Omental fat pad (tissue), 4 donors: ENCODE measurements at places on chromosomes 6 and 20. TPM values are rescaled to one million over a fixed set of nuclear protein-coding genes. Genes with fewer than 3 reads are reported as not detected.

MTFR2 gene
- 0.63 TPM for total RNA-seq

DNA sequence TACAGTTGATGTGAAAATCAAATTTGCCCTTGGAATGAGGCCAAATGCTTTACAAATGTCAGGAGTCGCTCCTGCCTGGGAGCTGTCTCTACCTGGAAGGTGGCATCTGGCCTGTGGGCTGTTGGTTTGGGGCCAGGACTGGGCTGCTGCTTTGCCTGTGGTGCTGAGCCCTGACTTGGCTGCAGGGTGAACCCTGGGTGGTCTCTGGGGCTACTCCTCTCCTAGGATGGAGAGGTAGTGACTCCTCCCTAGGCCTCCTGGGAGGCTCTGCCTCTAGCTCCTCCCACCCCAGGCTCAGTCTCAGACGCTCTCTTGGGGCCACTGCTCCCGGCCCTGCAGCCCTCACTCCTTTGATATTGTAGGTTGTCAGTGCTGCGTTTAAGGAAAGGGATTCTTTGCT, 47.5 kb downstream of the EFCAB8 start:
- DNase-seq: no peak

PRKN gene
- total RNA-seq: 8.4 TPM

- DNase-seq: no peak
Observed at GRCh38 chr6:101762851-101763250, 369.3 kb downstream of the GRIK2 start.

STX11 gene
- 156 TPM for total RNA-seq

- no peak for DNase-seq
Observed at GRCh38 chr20:4661191-4661590, 60.5 kb upstream of the PRND start.

DNA sequence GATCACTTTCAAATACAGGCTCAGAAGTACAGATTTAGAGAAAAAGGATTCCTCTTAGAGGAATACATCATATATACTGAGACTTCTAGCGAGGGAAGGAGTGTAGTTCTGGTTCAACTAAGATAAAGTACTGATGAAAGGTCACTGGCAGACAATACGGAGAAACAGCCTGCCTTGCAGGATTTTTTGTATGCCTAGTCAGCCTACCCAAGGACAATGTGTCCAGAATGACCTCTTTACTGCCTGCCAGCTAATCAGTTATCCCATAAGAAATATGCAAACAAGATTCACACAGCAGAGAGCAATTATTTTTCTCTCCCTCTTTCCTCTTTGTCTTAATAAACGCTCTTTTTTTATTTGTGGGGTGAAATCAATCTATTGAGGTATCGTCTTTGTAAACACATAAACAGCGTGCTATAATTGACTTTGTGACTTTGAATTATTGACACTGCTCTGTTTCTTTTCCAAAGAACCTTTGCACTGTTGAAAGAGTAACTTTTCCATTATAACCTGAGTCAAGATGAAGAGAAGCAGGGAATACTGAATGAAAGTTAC, 1.4 kb upstream of the TSPYL4 start:
- no peak for DNase-seq

- DNase-seq: no peak
Observed at GRCh38 chr20:58457083-58457695, 58.0 kb downstream of the APCDD1L start.

IL17A gene
- not detected for total RNA-seq

- no peak for DNase-seq
Observed at GRCh38 chr6:143675946-143676345, 1.8 kb upstream of the PHACTR2 start.

DNA sequence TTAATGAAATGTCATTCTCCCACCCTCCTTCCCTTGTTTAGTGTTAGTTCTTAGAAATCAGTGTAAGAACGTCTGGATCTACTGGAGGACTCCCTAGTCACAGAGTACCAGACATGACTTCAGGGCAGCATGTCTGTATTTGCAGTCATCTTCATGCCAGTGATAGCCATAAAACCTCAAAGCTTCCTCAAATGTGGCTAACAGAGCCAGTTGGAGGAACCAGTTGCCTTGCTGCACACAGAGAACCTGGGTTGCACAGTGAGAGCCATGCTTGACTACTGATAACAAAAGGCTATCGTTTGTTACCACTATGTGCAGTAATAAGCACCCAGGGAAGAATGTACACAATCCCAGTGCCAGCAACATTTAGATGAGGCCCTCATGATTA, 20.1 kb downstream of the NT5E start:
- no peak for DNase-seq

DNA sequence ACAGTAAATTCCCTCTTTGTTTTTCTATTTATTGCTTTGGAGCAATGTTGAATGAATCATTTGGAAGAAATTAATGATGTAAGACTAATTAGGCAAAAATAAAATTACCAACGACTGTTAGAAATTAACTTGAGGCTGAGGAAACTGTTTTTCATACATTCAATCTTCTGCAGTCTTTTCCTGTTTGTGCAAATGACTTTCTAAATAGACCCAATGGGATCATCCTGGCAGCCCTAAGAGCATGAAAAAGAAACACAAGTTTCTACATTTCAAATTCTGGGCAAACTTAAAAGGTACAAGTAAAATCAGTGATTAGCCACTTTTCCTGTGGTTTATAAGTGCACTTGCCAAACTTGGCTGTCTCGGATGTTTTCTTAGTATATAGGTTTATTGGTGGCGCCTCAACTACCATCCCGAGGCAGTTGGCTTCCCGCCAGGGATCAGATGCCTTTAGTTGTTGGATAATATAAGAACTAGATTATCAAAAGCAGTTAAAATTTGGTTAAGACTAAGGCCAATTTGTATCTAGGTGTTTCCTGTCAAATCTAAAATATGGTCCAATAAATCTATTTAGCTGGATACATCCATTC, 181.2 kb downstream of the ISM1 start:
- DNase-seq: no peak

- DNase-seq: no peak
Observed at GRCh38 chr6:142854589-142855488, 90.1 kb downstream of the HIVEP2 start.

HRH3 gene
- not detected for total RNA-seq

DNA sequence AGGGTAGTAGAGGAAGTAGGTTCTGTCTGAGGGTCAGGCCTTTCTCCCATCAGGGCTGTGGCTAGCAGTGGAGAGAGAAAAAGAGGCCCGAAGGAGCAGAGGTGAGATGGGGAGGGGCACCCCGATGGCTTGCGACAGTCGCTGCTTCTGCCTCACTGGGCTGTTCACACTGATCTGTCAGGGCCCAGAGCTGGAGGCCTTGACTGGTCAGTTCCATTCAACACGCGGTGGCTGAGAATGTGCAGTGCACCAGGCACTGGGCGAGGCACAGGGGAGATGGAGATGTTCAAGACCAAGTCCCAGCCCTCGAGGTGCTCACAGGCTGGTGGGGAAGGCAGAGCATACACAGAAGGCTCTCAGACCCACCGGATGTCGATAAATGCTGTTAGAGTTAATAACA, 21.4 kb downstream of the SLC12A5 start:
- DNase-seq: no peak

SAMD3 gene
- 1.4 TPM for total RNA-seq

- DNase-seq: no peak
Observed at GRCh38 chr6:456358-456867, 64.9 kb downstream of the IRF4 start.

GRCh38 chr20:1357921-1358671, 29.2 kb upstream of the SDCBP2 start:
- no peak for DNase-seq

GRCh38 chr6:159077123-159077522, 32.3 kb upstream of the TAGAP start:
- DNase-seq: no peak

- no peak for DNase-seq
Observed at GRCh38 chr6:140202964-140203515, 828.6 kb upstream of the CITED2 start.

DNA sequence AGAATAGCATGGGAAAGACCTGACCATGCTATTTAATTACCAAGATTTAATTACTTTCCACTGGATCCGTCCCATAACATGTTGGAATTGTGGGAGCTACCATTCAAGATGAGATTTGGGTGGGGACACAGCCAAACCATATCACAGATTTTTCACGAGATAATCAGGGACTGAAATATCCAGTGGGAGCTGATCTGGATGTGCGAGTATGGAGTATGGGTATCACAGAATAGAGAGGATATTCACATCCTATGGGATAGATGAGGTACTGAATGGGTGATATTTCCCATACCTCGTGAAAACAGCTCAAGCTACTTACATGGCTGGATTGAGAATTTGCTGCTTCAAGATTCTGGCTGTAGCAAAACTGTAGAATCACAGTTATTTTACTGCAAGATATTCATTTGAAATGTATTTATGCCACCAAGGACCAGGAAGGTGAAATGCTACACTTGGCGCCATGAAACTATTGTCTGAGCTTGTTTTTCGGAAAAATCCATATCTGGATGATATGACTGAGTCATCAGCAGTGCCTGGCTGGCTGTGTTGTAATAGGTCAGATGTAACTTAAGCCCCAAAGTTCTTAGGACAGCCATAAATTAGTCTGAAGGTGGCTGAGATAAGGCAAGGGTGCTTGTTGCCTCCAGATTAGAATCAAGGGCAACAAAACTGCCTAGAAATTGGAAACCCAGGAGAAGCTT, 29.8 kb downstream of the KCNS1 start:
- no peak for DNase-seq

RBM24 gene
- 2.2 TPM for total RNA-seq

DNA sequence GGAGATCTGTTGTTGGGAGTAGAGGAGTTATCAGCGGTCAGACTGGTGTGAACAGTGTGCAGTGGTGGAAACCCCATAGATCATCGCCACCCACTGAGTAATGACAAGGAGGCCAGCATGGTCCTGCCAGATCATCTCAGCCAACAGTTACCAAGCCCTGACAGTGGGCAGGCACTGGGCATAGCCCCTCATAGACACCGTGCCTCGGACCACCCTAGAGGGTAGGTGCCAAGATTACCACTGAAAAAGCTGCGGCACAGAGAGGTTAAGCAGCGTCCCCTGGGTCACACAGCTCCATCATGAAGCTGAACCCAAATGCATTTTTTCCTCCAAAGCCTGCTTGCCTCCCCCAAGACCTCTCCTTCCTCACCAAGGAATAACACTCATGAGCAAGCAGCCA, 21.5 kb upstream of the BMP7 start:
- no peak for DNase-seq

GRCh38 chr6:151723152-151723551, 84.3 kb upstream of the ESR1 start:
- no peak for DNase-seq

C6orf62 gene
- total RNA-seq: 81.3 TPM

- no peak for DNase-seq
Observed at GRCh38 chr6:87210979-87211378, 55.6 kb downstream of the ZNF292 start.

DNA sequence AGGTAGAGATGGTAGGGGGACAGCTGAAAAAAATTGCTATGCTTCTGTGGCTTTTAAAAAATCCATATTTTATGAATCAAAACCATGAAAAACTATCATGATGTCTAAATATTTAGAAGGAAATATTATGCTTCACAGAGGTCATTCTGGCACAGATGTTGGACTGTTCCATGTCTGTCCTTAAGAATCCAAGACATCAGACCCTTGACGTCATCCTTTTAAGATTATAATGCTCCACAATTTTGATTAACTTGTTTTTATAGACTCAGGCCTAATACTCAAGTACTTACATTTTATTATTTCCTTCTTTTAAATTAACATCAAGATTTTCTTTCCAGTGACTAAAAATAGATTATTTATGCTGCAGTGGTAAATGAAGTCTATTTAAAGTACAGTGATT, 29.7 kb downstream of the FILIP1 start:
- no peak for DNase-seq

GRCh38 chr6:8194490-8194889, 92.1 kb upstream of the EEF1E1 start:
- DNase-seq: no peak

GRCh38 chr6:122405417-122405816, 6.0 kb downstream of the HSF2 start:
- no peak for DNase-seq

- no peak for DNase-seq
Observed at GRCh38 chr20:17872434-17872833, 96.2 kb downstream of the SNX5 start.

PPIL1 gene
- total RNA-seq: 17.5 TPM

- no peak for DNase-seq
Observed at GRCh38 chr6:73451223-73452106, 632 bp downstream of the CGAS start.

GLO1 gene
- total RNA-seq: 85.4 TPM

RNF39 gene
- 0.36 TPM for total RNA-seq

DNA sequence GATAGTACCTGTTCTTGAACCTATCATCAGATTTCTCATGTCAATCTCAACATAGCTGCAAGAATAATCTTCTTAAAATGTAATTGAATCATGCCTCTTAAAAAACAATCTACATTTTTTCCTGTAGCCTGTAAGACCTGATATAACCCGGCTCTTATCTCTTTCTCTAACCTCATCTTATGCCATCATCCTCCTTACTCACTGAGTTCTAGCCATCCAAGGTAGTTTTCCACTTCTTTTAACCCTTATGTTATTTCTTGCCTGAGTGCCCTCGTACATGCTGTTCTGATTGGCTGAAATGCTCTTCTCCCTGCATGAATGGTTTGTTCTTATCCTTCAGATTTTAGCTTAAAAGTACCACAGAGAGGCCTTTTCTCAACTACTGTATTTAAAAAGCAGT, 16.4 kb downstream of the SLC17A5 start:
- no peak for DNase-seq

DNA sequence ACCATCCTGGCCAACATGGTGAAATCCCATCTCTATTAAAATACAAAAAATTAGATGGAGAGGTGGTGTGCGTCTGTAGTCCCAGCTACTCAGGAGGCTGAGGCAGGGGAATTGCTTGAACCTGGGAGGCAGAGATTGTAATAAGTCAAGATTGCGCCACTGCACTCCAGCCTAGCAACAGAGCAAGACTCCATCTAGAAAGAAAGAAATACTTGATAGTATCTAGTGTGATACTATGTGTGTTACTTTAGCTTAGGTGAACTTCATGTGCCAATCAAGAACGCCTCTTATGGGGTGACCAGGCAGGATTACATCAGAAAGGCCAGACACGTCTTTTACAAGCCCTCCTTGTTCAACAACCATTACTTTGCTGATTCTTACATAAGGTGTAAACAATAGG, 107.1 kb downstream of the TMEM170B start:
- DNase-seq: no peak
